ENCODE measurements at places on chromosomes 16 and 17.

DNA sequence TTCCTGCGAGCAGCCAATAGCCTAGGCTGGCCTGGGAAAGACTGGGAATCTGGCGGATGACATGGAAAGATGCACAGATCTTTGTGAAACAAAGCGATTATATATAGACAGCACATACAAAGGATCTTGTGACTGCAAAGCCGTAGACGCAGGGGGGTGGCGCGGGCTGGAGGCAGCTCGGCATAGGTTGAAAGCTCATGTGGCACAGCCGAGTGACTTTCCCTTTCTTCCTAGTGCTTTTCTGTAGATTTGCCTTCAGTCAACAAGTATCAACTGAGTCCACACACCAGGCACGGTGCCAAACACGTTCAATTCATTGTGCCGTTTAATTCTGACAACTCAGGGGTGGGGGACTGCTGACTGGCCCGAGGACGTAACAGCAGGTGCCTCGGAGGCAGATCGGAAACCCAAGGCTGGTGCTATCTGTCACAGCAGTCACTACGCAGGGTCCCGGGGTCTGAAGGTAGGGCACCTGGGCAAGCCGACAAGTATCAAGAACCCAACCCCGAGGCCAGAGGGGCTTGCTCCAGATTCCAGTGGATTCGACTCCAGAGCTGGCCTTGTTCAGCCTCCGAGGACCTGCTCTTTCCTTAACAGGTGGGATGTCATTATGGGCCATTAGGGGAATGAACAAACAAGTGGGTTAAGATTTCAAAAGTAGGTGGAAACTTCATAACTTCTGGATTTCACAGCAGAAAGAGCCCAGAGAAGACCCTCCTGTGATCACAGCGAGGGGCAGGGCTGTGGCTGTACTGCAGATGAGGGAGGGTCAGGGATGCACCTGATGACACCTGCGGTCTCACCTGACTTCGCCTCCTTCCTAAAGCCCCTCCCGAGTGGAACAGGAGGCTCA is 5.9 kb downstream of the PAM16 start:
- DNase-seq: no peak

- DNase-seq: no peak
Measured at GRCh38 chr16:89039756-89040155, 53.9 kb upstream of the ACSF3 start.

DNA sequence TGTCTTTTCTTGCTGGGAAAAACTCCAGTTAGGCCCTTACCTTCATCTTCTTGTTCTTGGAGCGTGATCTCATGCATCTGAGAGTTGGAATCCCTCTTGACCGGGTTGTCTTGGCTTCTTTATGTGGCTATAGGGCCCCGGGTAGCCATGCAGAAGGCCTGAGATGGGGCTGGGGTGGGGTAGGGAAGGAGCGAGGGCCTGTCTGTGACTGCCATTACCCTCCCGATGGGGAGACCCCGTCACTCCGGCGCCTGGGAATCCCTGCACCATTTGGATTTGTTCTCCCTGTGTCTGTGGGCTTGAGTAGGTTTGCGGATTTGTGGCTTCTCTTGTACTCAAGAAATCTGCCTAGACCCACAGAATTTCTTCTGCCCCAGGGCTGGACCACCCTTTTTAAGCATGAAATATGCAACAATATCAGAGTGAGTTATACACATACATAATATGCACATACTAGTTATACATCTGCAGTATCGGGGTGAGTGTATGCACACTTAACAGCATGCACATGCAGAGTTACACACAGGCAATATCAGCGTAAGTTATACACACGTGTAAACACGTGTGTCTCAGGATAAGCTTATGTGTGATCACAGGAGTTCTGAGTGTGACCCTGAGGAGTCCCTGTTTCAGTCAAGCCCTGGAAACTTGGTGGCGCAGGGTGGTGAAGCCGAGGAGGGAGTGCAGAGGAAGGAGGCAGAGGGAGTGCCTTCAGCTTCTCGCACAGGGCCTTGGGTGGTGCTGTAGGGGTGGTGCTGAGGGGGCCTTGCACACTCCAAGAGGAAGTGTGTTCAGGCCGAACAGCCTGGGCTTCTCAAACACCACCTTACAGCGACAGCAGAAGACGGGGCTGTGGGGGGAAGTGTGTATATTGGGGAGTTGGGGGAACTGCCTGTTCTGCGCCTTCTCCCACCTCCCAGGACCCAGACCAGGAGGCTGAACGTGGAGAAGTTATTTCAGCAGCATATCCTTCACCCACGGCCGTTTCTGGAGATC is 18.5 kb downstream of the CCDC42 start:
- no peak for DNase-seq

GRCh38 chr16:19844945-19845641 is 39.6 kb downstream of the GPRC5B start:
- no peak for DNase-seq

DNA sequence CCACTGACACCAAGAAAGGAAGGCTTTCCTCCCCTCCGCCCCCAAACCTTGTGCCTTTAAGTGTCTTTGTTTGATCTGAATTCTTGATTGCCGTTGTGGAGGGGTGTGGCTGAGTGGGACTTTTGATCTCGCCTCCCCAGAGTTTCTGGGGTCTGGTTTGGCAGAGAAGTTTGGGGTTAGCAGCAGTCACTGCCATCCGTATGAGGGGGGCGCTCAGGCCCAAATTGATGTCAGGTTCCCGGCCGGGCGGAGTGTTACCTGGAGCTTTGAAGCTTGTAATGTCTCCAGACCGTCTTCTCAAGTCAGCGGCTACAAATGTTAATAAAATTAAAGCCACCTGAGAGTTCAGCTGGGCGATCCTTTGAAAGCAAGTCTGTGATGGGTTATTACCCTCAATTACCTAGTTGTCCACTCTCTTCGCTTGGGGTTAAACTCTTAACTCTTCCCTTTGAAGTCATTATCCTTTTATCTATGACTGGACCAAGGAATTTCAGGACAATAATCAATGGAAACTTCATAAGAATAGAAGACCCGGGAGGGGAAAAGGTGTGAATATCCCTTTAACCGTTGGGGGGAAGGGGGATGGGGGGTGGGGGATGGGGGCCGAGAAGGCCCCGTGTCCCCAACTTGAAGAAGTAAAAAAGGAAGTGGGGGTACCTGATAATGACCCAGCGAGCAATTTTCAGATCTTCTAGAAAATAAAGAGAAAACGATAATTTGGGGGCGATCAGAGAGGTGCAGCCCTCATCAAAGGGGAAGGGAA is 31.8 kb upstream of the AXIN2 start:
- DNase-seq: no peak

- DNase-seq: no peak
Measured at GRCh38 chr16:8828541-8829165, 31.0 kb downstream of the PMM2 start.

GRCh38 chr16:86708431-86708830 is 130.1 kb downstream of the FOXL1 start:
- DNase-seq: no peak

DNA sequence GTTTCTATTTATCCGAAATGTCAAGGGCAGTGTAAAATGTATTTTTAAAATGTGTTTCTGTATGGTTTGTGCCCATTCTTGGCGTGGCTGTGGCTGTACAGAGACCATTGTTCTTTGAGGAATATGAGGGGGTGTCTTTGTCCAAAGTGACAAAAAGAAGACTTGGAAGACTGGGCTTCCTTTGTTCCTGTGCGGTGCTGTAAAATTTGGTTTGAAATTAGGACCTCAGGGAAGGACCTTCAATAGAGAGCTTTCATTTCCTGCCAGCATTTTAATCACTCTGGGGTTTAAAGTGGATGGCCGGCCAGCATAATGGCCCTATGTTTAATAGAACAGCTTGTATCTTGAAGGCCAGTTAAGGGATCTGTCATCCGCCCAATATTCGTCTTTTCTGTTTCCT is 190.1 kb upstream of the TBX2 start:
- DNase-seq: no peak

DNA sequence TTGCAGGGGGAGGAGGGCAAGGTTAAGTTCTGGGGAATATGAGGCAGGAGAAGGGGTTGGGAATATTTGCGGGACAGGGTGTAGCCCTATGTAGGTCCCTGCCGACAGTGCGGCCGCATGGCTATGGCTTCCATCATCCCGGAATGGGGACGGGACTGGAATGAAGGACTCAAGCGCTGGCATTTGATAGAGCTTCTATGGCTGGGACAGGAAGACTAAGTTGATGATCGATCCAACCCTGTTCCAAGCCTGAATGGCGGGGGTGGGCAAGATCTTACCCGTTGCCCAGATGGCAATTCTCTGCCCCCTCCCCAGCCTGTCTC is 47.1 kb downstream of the SRCIN1 start:
- no peak for DNase-seq

GRCh38 chr16:17989255-17989654 is 347.3 kb downstream of the NPIPA8 start:
- DNase-seq: no peak

GRCh38 chr16:64168371-64168770 is 953.5 kb downstream of the CDH11 start:
- DNase-seq: no peak

GRCh38 chr16:57585051-57585687 is 42.7 kb downstream of the ADGRG5 start:
- no peak for DNase-seq

GRCh38 chr17:44785921-44786320 is 27.1 kb downstream of the ADAM11 start:
- no peak for DNase-seq

DNA sequence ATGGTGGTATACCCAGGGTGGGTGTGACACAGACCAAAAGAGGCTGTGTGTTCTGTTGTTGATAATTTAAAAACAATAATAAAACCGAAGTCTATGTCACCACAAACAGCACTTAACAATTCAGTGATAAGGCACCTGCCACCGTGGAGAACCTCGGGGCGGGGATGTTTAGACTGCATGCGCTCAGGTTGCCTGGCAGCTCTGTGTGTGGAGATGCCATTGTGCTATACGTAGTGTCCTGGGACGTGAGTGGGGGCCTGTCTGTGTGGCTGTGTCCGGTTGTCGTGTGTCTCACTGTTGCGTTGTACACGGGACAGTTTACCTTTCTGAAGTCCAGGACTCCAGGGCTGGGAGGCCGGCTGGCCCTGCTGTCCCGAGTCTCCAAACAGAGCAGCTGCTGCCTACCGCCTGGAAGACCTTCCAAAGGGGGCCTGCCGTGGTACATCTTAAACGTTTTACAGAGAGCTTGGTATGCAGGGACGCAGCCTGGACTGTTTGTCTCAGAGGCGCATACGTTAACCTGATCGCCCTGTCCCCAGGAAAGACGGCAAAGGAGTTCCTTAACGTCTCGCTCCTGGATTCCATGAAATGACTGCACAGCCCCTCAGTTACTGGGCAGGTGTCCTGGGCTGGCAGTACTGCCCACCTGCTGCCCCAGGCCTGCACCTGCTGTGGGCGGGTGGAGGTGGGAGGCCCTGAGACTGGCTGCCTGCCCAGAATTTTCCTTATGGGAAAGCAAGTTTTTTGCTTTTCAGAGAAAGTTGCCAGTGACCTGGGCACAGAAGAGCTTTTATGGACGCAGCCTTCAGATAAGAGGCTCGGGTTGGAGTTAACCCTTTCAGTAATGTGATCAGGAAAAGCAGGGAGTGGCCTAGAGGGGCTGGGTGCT is 19.0 kb downstream of the SPIRE2 start:
- no peak for DNase-seq

DNA sequence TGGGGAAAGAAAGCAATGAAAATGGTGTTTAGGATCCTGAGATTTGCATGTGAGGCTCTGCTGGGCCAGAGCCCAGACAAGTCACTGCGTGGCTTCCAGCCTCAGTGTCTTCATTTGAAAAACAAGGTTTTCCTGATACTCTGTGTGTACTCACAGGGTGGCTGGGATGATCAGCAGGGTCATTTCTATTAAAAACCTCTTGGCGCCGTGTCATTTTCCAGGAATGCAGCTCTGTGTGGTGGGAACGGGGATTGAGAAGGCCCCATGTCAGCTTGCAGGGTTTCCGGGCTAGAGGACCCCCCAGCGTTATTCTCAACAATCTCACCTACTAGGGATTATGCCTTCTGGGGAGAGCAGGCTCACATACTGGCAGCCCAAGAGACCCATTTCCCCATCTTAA is 73.5 kb downstream of the FOXL1 start:
- no peak for DNase-seq

DNA sequence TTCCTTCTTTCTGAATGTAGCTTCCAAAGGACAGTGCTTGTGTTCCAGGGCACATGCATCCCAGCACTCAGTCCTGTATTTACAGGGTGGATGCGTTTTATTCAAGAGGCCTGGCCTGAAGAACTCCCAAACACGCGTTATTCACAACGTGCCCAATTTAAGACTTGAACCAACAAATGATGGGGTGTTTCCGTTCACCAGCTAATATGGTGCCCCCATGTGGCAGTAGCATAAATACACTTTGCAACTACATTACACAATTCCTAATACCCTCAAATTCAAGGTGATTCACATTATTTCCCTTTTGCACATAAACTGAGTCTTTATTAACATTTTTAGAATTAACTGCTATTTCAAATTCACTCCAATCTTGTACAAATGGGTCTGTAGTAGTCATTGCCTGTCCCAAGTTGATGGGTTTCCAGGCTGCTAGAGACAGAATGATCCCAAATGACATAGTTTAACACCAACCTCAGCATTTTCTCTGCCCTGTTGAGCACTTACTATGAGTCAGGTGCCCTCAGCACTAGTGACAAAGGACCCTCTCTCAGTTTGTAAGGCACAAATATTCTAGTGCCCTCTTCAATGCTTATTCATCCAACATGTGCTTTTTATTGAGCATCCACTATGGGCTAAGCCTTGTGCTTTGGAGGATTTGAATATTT is 26.9 kb downstream of the HSD17B2 start:
- DNase-seq: no peak

DNA sequence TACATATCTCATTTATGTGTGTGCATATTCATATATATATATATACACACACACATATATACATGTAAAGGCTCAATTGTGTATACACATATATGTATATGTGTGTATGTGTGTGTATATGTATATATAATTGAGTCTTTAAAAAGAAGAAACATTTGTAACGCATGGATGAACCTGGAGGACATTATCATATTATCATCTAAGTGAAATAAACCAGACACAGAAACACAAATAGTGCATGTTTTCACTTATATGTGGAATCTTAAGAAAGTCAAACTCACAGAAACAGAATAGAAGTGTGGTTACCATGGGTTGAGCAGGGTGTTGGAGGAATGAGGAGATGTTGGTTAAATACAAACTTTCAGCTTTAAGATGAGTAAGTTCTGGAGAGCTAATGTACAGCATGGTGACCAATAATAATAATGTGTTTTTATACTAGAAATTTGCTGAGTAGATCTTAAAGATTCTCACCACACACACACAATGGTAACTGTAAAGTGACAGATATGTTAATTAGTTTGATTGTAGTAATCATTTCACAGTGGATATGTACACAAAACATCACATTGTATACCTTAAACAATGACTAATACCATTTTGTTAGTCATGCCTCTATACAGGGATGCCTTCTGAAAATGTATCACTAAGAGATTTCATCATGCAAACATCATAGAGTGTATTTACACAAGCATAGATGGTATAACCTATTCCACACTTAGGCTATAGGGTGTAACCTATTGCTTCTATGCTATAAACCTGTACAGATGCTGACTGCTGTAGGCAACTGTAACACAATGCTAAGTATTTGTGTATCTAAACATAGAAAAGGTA is 132.6 kb upstream of the CACNG5 start:
- no peak for DNase-seq

- DNase-seq: peak; percentile 32
Measured at GRCh38 chr17:67718325-67718941, 697 bp downstream of the NOL11 start.
